ENCODE measurements at places on chromosomes 6 and 20. TPM values are rescaled to one million over a fixed set of nuclear protein-coding genes. Genes with fewer than 3 reads are reported as not detected.

- H3K27ac ChIP-seq, result no peak overlapping the region
- no peaks in the 10 kb centered on the region for H3K27me3 ChIP-seq
- no peak overlapping the region for H3K4me3 ChIP-seq
- H3K4me1 ChIP-seq, result no peaks in the 10 kb centered on the region
- DNase-seq, result no peak
- H3K36me3 ChIP-seq, result no peaks in the 10 kb centered on the region
Observed at GRCh38 chr6:68728159-68728979, 93.3 kb downstream of the ADGRB3 start.

- no peak overlapping the region for H3K4me3 ChIP-seq
- DNase-seq, result no peak
- H3K36me3 ChIP-seq, result no peaks in the 10 kb centered on the region
Observed at GRCh38 chr6:45705137-45705855, 310.4 kb downstream of the CLIC5 start.

DNA sequence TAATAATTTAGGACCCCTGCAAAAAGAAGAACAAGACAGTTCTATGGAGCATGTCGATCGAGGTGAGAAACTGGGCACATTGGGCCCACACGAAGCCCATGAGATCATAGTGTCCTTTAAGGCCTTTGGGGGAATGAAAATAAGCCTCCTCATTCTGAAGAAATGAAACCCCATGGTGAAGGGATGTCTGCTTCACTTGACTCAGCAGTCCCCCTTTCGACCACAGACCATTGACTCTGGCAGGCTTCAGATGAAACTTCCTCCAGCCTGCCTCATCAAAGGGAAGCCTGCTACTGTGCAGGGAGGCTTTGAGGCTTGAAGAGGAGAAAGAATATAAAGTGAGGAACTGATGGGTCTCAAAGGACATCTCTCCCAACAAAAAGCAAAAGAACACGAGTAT, 144.2 kb upstream of the FBXL4 start:
- H3K27me3 ChIP-seq, result no peaks in the 10 kb centered on the region
- H3K36me3 ChIP-seq, result no peaks in the 10 kb centered on the region
- H3K4me1 ChIP-seq, result no peaks in the 10 kb centered on the region

GRCh38 chr6:49766762-49767161, 20.3 kb downstream of the PGK2 start:
- H3K36me3 ChIP-seq, result no peaks in the 10 kb centered on the region
- H3K27ac ChIP-seq, result no peak overlapping the region
- no peaks in the 10 kb centered on the region for H3K4me1 ChIP-seq
- H3K27me3 ChIP-seq, result no peaks in the 10 kb centered on the region
- DNase-seq, result no peak

- no peaks in the 10 kb centered on the region for H3K4me1 ChIP-seq
- DNase-seq, result no peak
Observed at GRCh38 chr6:101779051-101779844, 385.7 kb downstream of the GRIK2 start.

DNA sequence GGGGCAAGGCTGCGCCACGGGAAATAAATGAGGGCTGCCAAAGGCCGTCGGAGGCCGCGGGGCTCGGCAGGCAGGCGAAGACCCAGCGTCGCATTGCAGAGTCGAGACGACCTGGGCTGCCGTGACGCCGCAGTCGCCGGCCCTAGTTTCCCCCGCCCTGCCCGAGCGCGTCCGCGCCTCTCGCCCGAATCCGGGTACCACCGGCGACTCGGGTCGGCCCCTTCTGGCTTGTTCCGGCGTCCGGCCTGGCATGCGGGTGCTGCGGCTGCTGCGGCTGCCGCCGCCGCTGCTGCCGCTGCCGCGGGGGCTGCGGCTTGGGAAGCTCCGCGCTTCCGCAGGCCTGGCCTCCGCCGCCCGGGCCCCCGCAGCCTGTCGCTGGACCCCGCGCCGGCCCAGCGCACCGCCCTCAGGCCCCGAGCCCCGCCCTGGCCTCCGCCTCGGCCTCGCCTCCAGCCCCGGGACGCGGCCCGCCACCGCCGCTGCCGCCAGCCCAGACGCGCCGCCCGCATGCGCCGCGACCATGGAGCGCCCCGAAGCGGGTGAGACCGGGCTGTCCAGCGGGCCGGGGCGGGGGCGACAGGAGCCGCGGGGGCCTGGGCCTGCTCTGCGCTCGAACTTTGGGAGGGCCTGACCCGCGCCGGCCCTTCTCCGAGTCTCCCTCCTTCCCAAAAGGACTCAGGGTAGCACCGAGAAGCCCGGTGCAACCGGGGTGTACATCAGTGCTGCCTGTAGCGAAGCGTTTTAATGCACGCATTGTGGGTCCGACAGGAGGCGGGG, at the start of gene AKAP7:
TSS of gene AKAP7 (plus strand) at position 224 of the 777 bp plus-strand sequence. CDS start at position 521, 297 bp downstream.
- H3K36me3 ChIP-seq, result no peaks in the 10 kb centered on the region
- peak within 1 kb of the TSS; percentile 46 for H3K4me3 ChIP-seq
- peak within 1 kb of the TSS; percentile 84 for H3K27ac ChIP-seq
- DNase-seq, result peak; percentile 83

GRCh38 chr6:80256691-80257090, 150.2 kb downstream of the BCKDHB start:
- no peaks in the 10 kb centered on the region for H3K36me3 ChIP-seq
- H3K27ac ChIP-seq, result no peak overlapping the region
- no peaks in the 10 kb centered on the region for H3K4me1 ChIP-seq
- no peak overlapping the region for H3K4me3 ChIP-seq

DNA sequence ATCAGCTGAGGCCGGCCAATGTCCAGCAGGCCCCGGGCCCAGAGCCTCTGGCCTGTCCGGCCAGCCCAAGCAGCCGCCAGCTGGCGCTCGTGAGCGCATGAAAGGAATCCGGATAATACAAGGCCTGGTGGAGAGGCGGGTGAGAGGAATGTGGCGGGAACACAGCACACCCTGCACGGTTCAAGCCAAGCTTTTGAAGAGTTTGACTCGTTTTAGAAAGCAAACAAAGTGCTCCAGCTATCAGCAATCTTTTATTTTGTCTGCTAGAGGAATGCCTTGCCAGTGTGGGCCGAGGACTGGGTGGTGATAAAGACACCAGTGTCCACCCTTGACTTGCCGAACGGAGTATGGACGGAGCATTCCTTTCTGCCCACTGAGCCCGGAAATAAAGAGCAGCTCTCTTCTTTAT, 9.3 kb upstream of the NEDD9 start:
- H3K27me3 ChIP-seq, result no peaks in the 10 kb centered on the region
- H3K36me3 ChIP-seq, result no peaks in the 10 kb centered on the region
- H3K27ac ChIP-seq, result no peak overlapping the region
- peak; percentile 73 for DNase-seq
- H3K4me1 ChIP-seq, result peaks cover 27% of the 10 kb centered on the region

The OARD1 gene
- 21.7 TPM for total RNA-seq

The ZCCHC3 gene
- 8.2 TPM for total RNA-seq

The BHLHE23 gene
- not detected for total RNA-seq

The SRSF12 gene
- 0.09 TPM for total RNA-seq

The TRIM31 gene
- total RNA-seq, result not detected

Data from heart right ventricle (tissue), 16 donors.